ENCODE measurements at places on chromosomes 16 and 17.

DNA sequence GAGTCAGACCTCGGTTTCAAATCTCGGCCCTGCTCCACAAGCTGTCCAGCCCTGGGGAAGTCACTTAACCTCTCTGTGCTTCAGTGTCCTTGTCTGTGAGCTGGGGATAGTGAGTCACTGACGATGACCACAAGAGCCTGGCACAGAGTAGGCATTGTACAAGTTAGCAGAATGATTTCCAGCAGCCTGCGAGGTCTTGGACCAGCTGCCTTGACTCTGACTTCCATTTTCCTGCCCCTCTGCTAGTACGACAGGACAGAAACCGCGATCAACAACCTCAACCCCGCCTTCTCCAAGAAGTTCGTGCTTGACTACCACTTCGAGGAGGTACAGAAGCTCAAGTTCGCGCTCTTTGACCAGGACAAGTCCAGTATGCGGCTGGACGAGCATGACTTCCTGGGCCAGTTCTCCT is 20.7 kb downstream of the CPNE2 start:
- no peak for DNase-seq

DNA sequence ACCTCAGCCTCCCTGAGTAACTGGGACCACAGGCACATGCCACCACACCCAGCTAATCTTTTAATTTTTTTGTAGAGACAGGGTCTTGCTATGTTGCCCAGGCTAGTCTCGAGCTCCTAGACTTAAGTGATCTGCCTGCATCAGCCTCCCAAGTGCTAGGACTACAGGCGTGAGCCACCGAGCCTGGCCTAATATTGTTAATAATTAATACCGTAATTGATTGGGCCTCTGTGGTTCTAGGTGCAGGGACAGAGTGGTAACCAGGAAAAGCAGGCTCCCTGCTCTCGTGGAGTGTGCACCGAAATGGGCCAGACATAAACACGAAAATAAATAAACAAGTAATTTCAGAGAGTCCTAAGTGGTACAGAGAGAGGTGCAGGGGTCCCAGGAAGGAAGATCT is 241.0 kb downstream of the GSG1L start:
- peak; percentile 28 for DNase-seq

DNA sequence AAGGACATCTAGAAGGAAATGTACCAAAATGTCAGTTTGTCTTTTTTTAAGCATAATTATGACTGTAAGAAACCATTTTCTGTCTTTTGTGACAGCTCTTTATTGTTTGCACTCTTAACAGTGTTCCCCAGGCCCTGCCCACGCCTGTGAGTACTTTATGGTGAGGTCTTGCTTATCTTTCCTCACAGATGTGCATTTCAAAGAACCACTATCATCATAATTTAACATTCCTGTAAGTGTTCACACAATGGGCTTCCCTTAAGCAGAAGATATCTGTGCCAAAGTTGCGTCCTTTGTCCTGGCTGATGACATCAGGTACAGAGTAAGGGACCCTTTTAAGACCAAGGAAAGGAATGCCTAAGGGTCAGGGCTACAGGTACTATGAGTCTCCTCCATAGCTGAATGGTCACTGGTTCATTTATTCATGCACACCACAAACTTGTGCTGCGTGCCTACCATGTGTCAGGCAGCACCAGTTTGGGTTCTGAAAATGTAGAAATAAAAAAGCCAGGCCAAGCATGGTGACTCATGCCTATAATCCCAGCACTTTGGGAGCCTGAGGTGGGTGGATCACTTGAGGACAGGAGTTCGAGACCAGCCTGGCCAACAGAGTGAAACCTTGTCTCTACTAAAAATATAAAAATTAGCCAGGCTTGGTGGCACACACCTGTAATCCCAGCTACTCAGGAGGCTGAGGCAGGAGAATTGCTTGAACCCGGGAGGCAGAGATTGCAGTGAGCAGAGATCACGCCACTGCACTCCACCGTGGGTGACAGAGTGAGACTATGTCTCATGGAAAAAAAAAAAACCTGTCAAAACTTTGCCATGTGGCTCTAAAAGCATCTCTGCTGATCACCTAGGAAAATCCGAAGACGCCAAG is 55.4 kb upstream of the NLK start:
- DNase-seq = no peak

DNA sequence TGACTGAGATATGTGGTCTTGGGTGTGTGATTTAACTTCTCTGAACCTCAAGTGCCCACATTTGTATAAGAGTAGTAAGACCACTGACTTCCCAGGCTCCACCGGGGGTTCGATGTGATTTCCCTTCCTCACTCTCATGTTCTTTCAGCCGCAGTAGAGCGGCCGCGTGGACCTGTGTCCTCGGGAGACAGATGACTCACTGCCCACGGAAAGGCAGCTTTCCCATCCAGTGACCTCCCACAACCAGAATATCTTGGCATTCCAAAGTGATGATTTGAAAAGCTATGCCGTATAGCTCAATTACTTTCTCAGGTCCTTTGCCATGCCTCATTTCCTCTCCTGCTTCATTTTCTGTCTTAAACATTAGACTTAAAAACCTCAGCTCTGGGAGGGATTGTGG is 73.6 kb downstream of the IL21R start:
- no peak for DNase-seq

DNA sequence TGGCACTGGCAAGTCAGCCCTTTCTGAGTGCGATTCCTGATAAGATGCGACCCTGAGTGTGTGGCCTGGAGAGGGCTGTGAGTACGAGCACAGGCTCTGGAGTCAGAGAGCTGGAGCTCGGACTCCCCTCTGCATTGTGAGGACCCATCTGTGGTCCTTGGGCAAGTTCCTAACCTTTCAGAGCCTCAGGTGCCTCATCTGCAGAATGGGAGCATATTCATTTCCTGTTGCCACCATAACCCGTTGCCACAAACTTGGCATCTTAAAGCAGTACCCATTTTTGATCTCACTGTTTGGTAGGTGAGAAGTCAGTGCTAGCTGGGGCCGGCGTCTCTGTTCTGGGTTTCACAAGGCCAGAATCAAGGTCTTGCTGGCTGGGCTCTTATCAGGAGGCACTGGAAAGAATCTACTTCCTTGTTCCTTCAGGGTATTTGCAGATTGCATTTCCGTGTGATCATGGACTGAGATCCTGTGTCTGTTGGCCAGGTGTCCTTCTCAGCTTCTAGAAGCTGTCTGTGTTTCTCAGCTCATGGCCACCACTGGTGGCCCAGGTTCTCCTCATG is 20.2 kb downstream of the KNOP1 start:
- peak; percentile 62 for DNase-seq

- DNase-seq = no peak
Measured at GRCh38 chr16:75727221-75727620, 931 bp upstream of the CPHXL start.

GRCh38 chr17:28071891-28072606 is 29.6 kb downstream of the NLK start:
- no peak for DNase-seq

DNA sequence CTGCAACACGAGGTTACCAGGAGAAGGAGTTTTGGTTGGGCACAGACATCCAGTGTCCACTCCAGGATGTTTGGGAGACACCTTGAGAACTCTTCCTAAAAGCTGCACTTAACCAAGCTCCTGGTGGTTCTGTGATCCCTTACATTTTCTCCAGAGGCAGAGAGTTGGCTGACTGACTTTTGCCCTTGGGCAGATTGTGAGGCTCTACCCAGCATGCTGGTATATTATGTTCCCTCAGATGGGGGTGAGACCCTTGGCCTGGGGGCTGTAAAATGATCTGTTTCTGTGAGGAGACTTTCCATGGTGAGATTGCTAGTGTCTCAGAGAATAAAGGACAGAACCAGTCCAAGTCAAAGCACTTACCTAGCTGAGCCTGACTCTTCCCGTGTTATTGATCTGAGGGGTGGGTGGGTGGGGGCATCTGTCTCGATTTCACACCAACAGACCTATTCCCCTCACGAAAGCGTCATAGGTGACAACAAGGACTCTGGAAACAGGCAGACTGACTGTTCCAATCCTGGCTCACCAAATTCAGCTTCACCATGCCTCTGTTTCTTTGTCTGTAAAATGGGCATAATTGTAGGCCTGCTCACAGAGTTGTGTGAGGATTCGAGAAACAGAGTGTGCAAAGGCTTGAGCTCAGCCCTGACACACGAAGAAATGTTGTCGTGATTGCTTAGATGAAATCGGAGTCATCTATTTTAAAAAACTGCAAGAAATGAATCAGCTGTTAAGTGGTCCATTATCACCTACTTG is 12.2 kb downstream of the USB1 start:
- DNase-seq = no peak

GRCh38 chr17:13350466-13350865 is 251.3 kb downstream of the HS3ST3A1 start:
- DNase-seq = no peak

- DNase-seq = no peak
Measured at GRCh38 chr16:14013571-14014283, 57.4 kb upstream of the MRTFB start.

DNA sequence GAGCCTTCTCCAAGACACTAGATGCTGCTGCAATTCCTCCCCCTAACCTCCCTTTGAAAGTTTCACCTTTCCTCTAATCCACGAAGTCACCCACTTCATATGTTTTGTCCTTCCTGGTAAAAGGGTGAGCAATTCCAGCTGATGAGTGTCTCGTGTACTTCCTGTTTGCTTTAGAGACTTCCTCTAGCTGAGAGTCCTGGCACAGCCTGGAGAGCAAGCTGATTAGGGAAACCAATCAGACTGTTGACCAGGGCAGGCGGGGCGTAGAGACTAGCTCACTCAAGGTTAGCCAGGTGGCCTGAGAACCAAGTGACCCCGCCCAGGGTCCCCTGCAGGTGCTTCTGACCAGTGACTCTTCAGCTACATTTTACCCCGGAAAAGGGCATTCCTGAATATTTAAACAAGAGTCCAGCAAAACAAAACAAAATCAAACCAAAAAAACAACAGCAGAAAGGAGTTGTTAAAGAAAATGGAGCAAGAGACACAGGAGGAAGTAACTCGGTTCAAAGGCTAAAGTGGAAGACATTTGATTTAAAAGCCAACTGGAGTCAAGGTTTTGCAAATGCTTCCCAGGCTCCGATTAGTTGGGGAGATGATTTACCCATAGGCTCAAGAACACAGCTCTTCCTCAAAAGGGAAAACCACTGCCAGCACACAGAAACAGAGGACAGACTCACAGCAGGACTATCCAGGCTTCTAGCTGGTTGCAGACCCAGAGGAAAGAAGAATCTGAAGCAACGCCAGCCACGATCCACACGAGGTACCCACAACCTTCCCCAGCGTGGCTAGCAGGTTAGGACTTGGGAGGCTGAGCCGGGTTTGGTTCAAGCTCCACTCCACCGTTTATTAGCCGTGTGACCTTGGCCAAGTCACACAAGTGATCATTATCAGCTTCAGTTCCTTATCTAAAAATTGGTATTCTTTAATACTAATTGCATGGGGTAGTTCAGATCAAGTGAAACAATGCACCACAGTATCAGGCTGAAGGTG is 13.4 kb downstream of the HSPB9 start:
- DNase-seq = peak; percentile 94

GRCh38 chr17:74757502-74757901 is 9.1 kb downstream of the NHERF1 start:
- DNase-seq = peak; percentile 71

DNA sequence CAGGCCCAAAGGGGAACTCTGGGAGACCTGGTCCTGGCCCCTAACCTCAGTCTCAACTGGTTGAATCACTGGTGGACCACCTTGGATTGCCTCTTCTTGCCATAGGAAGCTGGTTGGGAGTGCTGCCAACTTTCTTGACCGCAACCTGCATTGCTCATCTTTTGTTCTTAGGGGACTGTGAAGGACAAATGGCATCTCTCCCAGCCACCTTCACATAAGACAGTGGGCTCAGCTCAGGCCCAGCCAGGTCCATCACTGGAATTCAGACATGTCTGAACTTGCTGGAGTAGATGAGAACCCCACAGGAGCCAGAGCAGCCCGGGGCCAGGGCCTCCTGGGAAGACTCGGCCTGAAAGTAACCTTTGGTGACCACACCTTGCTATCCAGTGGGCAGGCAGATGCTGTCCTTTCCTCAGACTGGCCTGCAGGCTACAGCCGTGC is 18.8 kb downstream of the ADORA2B start:
- DNase-seq = no peak

- DNase-seq = no peak
Measured at GRCh38 chr17:323181-323580, 29.4 kb downstream of the RPH3AL start.

GRCh38 chr16:11306381-11306780 is 25.3 kb upstream of the PRM1 start:
- no peak for DNase-seq

DNA sequence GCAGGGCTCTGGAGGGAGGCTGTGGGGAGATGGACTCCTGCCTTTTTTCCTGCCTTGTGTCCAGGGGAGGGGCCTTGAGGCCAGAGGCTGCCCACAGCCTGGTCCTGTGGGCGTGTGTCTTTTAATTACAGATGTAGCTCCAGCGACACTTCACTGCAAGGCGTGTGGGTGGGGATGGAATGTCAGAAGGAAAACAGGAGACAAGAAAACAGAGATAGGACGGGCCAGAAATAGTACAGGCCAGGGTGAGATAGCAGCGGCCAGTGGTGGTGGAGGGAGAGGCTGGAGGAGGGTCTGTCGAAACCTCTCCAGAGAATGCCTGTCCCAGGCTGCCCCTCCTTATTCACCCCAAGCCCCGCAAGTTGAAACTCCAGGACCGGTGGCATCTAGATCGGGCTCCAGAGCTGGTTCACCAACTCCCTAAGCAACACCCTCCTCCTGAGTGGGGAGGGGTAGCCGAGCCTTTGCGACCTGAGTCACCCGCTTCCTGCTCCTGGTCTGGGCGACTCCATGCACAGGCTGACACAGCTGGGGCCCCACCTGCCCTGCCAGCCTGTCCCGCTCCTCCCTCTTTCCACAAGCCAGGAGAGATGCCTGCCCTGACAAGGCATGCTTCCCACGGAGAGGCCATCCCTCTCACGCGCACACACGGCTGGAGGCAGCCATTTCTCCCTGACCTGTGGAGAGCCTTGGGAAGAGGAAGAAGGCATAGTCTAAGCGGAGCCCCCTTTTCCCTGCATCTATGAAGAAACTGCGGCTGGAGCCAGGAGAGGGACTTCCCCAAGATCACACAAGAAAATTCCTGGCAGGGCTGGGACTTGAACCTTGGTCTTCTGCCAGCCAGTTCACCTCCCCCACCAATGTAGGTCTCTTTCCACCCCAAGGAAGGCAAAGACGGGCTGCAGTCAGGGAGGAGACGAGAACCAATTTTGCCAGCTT is 6.6 kb upstream of the JUP start:
- DNase-seq = peak; percentile 83

DNA sequence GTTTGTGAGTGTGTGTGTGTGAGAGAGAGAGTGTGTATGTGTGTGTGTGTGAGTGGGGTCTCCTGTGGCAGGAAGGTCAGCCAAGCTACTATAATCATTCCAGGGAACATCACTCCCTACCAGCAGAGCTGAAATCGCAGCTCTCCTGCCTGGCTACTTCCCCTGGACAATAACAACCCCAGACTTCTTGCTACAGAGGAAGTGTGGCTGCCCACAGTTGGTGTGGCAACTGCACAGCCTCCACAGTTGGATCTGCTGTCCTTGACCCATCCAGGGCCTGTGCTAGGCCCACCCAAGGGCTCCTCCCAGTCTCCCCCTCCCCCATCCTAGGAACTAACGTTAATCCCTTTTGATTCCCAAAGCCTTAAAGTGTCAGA is 1.5 kb downstream of the SLC13A5 start:
- DNase-seq = no peak

- no peak for DNase-seq
Measured at GRCh38 chr17:81517339-81518112, 4.9 kb upstream of the ACTG1 start.

Measured in stomach (tissue), 19 donors.